NT2/D1 (cell line): ENCODE measurements at places on chromosomes 1 and 21.

DNA sequence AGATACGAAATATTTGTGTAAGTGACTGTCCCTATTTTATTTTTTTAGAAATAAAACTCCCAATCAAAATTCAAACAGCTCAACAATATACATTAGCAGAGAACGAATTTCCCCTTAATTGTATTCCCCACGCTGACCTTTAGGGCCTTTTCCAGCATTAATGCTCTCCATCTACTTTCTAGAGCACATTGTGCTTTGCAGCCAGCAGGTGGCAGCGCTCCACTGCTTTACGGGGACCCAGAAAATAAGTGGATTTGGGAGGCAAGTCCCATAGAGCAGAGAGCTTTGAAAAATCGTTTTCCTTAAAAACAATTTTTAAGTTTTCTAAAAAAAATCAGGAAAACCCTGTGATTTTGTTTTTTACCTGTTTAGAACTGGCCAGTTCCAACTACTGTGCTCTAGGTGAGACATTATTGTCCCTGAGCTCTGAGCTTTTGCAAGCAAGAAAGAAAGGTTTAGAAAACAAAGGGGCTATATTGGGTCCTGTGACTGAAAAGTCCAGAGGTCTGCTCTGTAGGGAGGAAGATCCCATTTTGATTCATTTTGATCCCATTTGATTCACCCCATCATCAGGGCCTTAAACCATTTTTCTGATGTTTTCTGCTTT lies 144.4 kb upstream of the ZNF644 start:
- peak; percentile 66 for DNase-seq

DNA sequence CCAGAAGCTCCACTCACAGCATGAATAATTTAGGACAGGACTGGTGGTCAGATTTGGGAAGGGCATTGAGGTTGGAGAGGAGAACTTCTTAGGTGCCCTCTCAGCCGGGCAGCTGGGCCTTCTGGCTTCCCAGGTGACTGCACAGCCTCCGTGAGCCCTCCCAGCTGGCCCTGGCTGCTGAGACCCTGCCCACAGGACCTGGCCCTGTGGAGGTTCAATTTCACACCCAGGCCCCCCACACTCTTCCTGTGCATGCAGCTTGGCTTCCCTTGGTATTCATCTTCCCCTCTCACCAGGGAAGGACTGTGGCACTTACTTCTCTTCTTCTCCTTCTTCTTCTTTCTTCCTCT lies 50.6 kb downstream of the NDUFS5 start:
- DNase-seq, result no peak

GRCh38 chr1:3187415-3188149 lies 118.6 kb downstream of the PRDM16 start:
- DNase-seq, result no peak

- DNase-seq, result no peak
Observed at GRCh38 chr1:154751690-154752089, 118.4 kb downstream of the KCNN3 start.

GRCh38 chr1:100523038-100523652 lies 14.8 kb upstream of the GPR88 start:
- no peak for DNase-seq

DNA sequence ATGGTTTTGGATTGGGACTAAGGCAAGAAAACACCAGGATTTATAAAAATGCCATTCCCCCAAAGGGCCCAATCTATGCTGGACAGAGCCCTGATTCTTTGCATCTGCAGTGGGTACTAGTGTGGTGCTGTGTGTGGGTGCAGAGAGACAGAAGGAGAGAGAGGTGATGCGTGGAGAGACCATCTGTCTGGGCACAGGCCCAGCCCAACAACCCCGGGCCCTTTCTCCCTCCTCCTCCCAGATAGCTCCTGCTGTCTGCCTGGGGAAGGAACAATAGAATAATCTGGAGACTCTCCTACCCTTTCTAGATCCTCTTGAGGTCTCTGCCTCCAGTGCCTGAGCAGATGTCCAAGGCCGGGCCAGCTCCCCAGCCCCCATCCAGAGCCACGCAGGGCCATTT lies 15.1 kb downstream of the KIAA1614 start:
- DNase-seq, result no peak

GRCh38 chr1:161285521-161285920 lies 24.2 kb downstream of the MPZ start:
- no peak for DNase-seq

GRCh38 chr1:15189692-15190370 lies 36.3 kb downstream of the TMEM51 start:
- DNase-seq, result no peak

- DNase-seq, result no peak
Observed at GRCh38 chr1:17949511-17949910, 158.1 kb upstream of the IGSF21 start.

DNA sequence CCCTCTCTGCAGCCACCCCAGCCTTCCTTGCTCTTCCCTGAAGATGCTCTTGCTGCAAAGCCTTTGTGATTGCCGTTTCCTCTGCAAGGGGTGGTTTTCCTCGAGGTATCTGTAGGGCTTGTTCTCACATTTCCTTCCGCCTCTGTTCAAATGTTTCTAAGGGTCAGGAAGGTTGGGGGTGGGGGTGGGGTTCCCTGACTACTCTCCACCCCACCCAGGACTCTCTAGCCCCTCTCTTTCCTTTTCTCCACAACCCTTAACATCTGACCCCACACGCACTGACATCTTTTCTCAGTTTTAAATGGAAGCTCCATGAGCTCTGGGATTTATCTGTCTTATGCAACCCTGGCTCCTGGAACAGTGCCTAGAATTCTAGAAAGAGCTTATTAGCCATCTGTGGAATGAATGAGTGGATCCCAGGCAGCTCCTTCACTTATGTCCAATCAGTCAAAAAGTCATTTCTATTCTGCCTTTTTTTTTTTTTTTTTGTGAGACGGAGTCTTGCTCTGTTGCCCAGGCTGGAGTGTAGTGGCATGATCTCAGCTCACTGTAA lies 27.3 kb upstream of the ZNF362 start:
- DNase-seq, result no peak

GRCh38 chr1:18938707-18939070 lies 17.8 kb downstream of the IFFO2 start:
- no peak for DNase-seq

- DNase-seq, result no peak
Observed at GRCh38 chr1:12587981-12588640, 29.9 kb downstream of the DHRS3 start.

DNA sequence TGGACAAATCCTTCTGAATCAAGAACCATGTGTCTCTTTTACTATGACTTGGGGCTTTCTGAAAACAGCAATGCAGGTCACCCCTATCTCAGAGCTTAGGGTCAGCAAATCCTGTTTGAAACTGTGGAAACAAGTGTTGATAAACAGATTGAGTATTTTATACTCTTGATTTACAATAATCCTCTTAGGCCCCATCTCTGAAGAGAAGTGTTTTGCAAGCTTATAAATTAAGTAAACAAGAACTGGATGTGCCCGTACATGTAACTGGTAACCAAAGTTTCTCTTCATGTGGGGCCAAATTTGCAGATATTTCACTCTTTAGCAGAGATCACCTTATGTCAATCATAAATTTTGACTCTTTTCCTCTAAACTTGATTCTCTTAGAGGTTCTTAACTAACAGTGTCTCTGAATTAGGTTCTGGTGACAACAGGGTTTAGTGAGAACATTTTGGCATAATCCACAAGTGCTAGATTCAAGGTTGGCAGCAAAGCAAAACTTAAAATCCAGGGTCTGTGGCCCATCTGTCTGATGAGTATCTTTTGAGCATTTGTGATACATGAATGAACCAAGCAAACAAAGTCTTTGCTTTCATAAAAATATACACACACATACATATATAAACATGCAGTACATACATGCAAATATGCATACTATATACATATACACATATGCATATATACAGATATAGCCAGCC lies 183.0 kb upstream of the HOOK1 start:
- DNase-seq, result no peak

- DNase-seq, result peak; percentile 84
Observed at GRCh38 chr1:216310776-216311175, 112.5 kb downstream of the USH2A start.

DNA sequence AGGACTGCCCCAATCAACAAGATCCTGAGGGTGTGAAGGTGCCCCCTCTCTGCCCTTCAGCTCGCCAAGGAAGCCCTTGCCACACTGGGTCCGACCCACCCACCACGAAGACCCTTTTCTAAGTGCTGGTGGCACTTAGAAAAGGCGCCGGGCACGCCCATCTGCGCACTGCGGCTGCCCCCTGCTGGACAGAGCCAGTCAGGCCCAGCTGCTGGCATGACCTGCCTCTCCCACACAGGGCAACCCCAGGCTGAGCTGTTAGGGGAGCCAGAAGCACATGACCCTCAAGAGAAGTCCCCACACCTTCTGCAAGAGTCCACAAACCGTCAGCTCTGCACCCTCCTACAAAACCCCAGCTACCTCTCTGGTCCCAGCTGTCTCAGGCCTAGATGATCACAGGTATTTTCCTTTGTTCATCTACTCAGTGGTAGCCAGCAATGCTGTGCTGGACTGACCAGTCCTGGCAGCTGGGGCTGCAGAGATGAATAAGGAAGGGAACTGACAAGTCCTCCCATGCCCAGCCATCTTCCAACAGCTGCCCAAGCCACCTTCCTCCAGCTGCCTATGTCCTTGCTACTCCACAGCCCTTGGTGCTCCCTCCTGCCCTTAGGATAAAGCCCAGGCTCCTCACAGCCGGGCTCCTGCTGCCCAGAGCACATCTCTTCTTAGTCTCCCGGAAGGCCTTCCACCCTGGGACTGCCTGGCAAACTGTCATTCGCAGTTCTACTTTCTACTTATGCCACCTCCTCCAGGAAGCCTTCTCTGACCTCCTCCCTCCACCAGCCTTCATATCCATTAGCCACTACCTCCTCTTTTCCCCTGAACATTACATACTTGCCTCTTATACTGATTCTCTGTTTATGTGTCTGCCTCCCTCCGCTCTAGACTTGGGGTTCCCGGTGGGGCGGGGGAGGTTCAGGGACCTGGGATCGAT lies 39.8 kb upstream of the ZC3H12A start:
- DNase-seq, result peak; percentile 72

DNA sequence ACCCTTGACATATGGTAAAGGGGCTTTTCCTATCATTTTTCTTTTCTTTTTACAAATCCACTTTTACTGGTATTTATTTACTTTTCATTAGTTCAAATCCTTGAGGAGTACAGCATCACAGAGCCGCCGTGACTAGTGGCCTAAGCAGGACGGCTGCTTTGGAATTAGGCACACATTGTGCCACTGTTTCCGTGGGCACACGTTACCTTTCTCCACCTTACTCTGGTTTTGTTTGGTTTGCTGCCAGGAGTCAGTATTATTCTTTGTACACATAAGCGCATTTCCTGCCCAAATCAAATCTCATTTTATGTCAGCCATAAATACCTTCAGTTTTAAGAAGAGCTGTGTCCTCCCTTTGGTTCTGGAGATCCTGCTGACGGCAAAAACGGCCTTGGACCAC lies 31.2 kb downstream of the SCCPDH start:
- no peak for DNase-seq

- DNase-seq, result no peak
Observed at GRCh38 chr1:46804926-46805325, 6.1 kb downstream of the CYP4B1 start.

- no peak for DNase-seq
Observed at GRCh38 chr1:4267381-4268261, 367.5 kb upstream of the C1orf174 start.

- DNase-seq, result no peak
Observed at GRCh38 chr21:21332492-21332891, 334.3 kb downstream of the NCAM2 start.

GRCh38 chr1:167623951-167624350 lies 6.1 kb upstream of the RCSD1 start:
- DNase-seq, result no peak

- DNase-seq, result no peak
Observed at GRCh38 chr1:205476648-205477047, 20.8 kb upstream of the BLACAT1 start.

- DNase-seq, result no peak
Observed at GRCh38 chr1:42851960-42852607, 5.7 kb downstream of the ZNF691 start.

DNA sequence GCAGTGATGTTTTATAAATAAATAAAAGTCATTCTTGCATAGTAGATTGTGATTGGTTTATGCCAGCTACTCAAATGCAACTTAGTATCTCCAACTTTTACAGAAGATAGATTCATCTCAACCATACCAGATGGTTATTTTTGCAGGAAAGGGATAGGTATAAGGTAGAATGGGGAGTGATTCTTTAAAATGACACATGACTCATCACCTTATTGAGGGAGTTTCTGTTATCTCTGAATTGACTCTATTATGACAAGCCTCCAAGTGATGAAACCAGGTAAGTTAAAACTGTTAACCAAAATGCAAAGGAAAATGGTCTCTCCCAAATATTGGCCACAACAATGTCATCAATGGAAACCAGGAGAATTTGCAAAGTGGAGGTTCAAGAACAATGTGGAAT lies 54.5 kb downstream of the PTPRC start:
- no peak for DNase-seq

- peak; percentile 20 for DNase-seq
Observed at GRCh38 chr1:35931446-35932157, 697 bp downstream of the AGO3 start.

- DNase-seq, result no peak
Observed at GRCh38 chr1:203135636-203136305, 8.2 kb downstream of the ADORA1 start.

DNA sequence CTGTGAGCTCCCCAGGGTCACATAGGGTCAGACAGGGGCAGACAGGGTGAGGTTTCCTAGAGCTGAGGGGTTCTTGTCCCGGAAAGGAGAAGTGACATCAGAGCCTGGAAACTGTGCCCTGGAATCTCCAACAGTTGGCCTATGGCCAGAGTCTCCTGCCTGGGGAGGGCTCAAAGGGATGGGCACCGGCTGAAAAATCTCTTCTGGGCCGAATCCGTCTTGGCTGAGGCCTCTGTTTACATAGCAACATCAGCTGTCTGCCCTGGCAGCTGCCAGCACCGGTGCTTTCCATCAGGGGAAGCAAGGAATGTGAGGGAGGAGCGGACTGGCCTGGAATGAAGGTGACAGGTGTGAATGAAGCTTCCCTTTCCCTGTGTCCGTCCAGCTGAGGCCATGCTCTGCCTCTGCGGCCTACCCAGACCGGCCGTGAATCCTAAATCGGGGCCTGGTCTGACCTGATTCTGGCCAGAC lies 30.7 kb downstream of the VASH2 start:
- DNase-seq, result no peak

DNA sequence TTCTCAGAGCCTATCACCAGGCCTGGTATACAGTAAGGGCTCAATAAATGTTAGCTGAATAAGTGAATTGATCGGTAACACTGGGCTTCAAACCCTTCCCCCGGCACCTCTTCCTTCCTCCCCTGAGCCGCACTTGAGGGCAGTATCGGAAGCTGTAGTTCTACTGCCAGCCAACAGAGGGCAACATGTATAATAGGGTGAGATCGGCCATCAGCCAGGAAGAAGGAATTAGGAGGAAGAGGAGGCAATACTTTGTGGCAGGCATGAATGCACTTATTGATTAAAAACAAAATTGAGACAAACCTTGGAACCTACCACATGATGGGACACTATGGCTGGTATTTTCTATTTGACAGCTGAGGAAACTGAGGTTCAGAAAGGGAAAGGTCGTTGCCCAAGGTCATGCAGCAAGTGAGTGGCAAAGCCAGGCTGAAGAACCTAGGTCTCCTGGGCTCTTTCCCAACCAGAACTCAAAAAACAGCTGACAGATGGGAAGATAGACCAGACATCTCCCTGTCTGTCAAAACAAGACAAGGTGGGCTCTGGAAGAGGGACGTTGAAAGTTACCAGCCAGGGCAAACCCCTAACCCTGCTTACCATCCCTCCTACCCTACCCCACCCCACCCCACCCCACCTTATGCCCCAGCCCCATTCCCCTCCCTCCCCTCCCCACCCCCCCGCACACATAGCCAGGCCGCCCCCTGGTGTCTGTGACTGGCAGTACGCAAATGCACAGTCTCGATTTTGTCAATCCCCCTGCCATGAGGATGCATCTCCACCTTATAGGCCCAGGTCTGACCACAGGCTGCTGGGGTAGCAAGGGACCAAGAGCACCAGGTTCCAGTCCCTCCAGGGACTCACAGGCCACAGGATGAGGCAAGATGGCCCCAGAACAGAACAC lies 107.3 kb upstream of the RUNX3 start:
- no peak for DNase-seq
